ENCODE measurements at places on chromosomes 16 and 17.

DNA sequence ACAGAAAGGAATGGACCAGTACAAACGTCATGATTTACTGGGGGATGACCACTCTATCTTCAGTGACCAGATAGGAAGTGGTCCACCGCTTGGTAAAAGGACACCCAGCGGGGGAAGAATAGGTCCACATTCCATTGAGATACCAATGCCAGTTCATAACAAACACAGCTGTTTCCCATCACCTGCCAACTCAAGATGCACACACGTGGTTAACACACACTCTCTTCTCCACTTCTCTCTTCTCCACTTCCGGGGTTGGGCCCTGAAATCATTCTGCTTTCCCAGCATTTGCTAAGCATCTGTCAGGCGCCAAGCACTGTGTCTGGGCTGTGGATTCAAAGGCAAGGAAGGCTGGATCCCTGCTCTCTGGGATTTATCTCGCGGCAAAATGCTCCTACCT, 175.5 kb downstream of the SLC39A11 start:
- no peak for DNase-seq

- DNase-seq = no peak
Observed at GRCh38 chr17:7217113-7217987, 2.3 kb downstream of the DLG4 start.

DNA sequence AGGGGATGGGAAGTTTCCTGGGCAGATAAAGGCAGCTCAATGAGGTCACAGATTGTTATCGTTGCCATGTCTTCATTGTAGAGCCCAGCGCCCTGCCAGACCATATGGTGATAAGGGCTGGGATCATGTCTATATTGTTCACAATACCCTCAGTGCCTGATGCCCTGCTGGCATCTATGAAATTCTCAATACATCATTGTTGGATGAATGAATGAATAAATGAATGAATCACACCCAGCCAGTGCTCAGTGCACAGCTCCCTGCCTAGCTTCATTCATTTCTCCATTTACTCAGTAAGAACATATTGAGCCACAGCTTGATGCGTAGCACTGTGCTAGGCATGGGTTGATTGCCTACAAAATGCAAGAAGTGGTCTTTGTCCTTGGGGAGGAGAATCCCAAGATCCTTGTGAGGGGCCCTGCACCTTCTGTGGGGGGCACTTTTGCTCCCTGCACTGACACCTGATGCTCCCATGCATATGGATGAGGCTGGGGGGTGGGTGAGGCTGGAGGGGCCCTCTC, 29.7 kb downstream of the MRC2 start:
- DNase-seq = no peak

GRCh38 chr16:78069913-78070312, 29.5 kb upstream of the WWOX start:
- no peak for DNase-seq

GRCh38 chr17:10420811-10421210, 939 bp downstream of the MYH8 start:
- DNase-seq = no peak

GRCh38 chr17:29962656-29963055, 21.2 kb downstream of the EFCAB5 start:
- DNase-seq = no peak

GRCh38 chr17:2697611-2698162, 13.9 kb downstream of the CLUH start:
- no peak for DNase-seq

Data from NCI-H1092 treated with DMSO at 0.1 percent for 48 hours (cell line).